Mesothelial cell of epicardium (in vitro differentiated cells): ENCODE measurements at places on chromosomes 1 and 21.

- no peak overlapping the region for H3K4me3 ChIP-seq
- H3K4me1 ChIP-seq, result no peaks in the 10 kb centered on the region
- peaks cover 50% of the 10 kb centered on the region for H3K36me3 ChIP-seq
- no peaks in the 10 kb centered on the region for H3K27me3 ChIP-seq
- DNase-seq, result no peak
These were observed 12.2 kb downstream of the VASH2 start for GRCh38 chr1:212962509-212962908.

DNA sequence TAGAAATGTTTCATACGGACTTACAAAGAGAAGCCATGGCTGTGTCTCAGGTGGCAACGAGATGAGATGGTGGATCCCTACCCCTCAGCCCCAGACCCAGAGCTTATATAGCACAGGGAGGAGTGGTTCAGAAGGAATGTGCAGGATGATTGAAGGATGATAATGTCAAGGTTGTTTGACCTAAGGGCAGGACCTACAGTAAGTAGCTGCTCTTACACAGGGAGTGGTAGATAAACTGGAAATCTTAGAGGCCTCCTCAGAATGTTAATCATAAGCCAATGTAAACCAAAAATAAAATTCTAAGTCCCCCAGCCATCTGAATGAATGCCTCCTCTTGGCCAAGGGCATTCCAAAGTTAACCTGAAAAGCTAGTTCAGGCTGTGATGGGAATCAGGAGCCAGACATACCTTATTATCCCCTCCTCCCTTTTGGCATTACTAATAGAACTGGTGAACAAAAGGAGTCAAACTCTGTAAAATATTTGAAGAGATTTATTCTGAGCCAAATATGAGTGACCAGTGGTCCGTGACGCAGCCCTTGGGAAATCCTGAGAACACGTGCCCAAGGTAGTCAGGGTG, 45.8 kb upstream of the PDE9A start:
- H3K4me3 ChIP-seq, result no peak overlapping the region
- no peak overlapping the region for H3K27ac ChIP-seq
- no peak for DNase-seq
- no peaks in the 10 kb centered on the region for H3K36me3 ChIP-seq

DNA sequence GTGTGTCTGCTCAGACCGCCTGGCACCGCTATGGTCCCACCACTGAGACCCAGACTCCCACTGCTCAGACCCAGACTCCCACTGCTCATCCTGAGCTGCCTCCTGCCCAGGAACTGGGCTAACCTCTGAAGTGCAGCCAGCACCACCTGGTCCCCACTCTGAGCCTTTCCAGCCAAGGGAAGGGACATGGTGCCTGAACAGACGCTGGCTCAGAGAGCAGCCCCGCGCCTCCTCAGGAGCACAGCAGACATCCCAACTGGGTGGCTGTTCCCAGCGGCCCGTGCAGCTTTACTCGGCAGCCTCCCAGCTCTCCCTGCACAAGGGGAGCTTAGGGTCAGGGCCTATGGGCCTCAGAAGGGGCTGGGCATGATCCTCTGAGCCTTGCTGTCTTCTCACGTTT, 27.8 kb upstream of the CNTN2 start:
- H3K27ac ChIP-seq, result no peak overlapping the region
- H3K4me3 ChIP-seq, result no peak overlapping the region
- DNase-seq, result no peak
- H3K27me3 ChIP-seq, result peaks cover 20% of the 10 kb centered on the region

GRCh38 chr1:168428063-168428731, 115.6 kb downstream of the XCL2 start:
- H3K27ac ChIP-seq, result no peak overlapping the region
- DNase-seq, result no peak
- peaks cover 10% of the 10 kb centered on the region for H3K4me1 ChIP-seq
- H3K4me3 ChIP-seq, result no peak overlapping the region

DNA sequence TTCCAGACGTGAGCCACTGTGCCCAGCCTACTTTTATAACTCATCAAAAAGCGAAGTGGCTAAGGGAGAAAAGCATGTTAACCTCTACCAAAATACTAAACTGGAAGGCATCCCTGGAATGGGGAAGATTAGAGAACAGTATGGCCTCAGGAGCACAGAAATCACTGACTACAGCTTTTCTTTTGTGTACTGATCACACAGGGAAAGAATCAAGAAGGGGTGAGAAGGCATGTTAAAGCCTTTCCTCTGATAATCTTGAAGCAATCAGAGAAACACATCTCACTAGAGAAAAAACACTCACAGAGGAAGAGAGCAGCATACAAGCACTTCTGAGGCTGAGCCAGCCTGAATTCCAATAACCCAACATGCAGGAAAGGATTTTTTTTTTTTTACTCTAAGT, 10.7 kb downstream of the PCAT6 start:
- H3K36me3 ChIP-seq, result no peaks in the 10 kb centered on the region
- no peak for DNase-seq
- peaks cover 7% of the 10 kb centered on the region for H3K4me1 ChIP-seq
- H3K4me3 ChIP-seq, result no peak overlapping the region
- peak overlapping the region; percentile 87 for H3K27ac ChIP-seq
- no peaks in the 10 kb centered on the region for H3K27me3 ChIP-seq
